ENCODE measurements at places on chromosomes 7 and 10. TPM values are rescaled to one million over a fixed set of nuclear protein-coding genes. Genes with fewer than 3 reads are reported as not detected.

ADAM12 gene
- total RNA-seq, result 0.52 TPM

HMX2 gene
- total RNA-seq, result not detected

NPFFR1 gene
- total RNA-seq, result not detected

LRRN3 gene
- total RNA-seq, result 2.6 TPM

DNA sequence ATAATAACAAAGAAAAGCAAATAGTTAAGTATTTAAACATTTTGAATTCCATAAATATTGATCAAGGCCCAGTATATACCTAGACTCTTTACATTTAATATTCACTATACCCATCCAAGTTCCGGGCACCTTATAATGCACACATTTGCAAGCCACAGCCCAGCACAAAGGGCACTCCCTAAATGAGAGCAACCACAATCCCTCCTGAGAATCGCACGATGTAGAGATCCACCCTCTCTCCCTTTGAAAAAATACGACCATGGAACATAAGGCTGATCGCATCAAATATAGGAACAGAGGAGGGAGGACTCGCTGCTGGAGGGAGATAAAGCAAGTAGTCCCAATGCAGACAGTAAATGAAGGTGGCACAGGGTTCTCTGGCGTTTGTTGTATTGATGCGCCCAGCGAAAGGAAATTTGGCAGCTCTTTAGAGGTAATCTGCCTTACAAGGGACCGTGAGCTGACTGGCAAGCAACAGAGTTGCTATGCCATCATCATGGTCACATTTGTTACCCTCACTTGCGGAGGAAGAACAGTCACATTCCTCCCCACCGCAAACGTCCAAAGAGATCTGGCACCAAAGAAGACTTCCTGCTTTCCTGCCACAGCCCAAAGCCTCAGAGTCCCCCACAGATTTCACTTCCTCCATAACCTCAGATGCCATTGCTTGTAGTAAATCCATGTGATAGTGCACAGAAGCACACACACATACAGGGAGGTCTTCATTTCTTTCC, 16.1 kb upstream of the TAS2R40 start:
- H3K27me3 ChIP-seq, result no peaks in the 10 kb centered on the region
- DNase-seq, result peak; percentile 14
- no peaks in the 10 kb centered on the region for H3K4me1 ChIP-seq
- H3K27ac ChIP-seq, result no peak overlapping the region
- H3K4me3 ChIP-seq, result no peak overlapping the region

GRCh38 chr10:119867317-119867716, 5.3 kb downstream of the MCMBP start:
- H3K4me1 ChIP-seq, result peaks cover 27% of the 10 kb centered on the region
- no peak overlapping the region for H3K27ac ChIP-seq
- H3K36me3 ChIP-seq, result no peaks in the 10 kb centered on the region
- no peak for DNase-seq
- H3K4me3 ChIP-seq, result no peak overlapping the region

GRCh38 chr7:100127866-100128636, 1.3 kb downstream of the MBLAC1 start:
- H3K4me1 ChIP-seq, result peaks cover 48% of the 10 kb centered on the region
- no peaks in the 10 kb centered on the region for H3K27me3 ChIP-seq
- H3K27ac ChIP-seq, result peak overlapping the region; percentile 98
- DNase-seq, result peak; percentile 28

- no peak for DNase-seq
- H3K27me3 ChIP-seq, result no peaks in the 10 kb centered on the region
These were observed 73.3 kb downstream of the NRCAM start for GRCh38 chr7:108382932-108383331.

- no peak for DNase-seq
- no peak overlapping the region for H3K27ac ChIP-seq
- no peaks in the 10 kb centered on the region for H3K36me3 ChIP-seq
- no peaks in the 10 kb centered on the region for H3K4me1 ChIP-seq
- no peaks in the 10 kb centered on the region for H3K27me3 ChIP-seq
These were observed 26.5 kb upstream of the HECW1 start for GRCh38 chr7:43085992-43086391.

- no peak overlapping the region for H3K4me3 ChIP-seq
- no peak for DNase-seq
- H3K27me3 ChIP-seq, result no peaks in the 10 kb centered on the region
These were observed 868.0 kb downstream of the KCNMA1 start for GRCh38 chr10:76769582-76769981.

DNA sequence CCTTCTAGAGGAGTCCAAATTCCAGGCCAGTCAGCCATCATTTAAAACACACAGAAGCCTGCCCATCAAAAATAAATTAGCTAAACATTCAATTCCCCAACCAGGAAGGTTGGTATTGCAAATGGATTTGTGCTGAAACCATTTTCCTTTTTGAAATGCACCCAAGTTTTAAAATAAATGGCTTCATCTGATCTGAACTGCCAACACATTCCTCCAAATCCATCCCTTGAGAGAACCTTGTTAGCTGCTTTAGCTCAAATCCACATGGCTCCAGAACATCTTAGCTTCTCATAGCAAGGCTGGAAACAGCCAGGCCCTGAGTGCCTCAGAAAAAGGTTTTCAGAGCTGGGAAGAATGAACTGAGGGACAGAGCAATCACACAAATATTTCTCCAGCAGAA, 306.3 kb downstream of the FZD1 start:
- DNase-seq, result no peak
- peaks cover 10% of the 10 kb centered on the region for H3K4me1 ChIP-seq
- H3K4me3 ChIP-seq, result no peak overlapping the region
- H3K27ac ChIP-seq, result no peak overlapping the region

DNA sequence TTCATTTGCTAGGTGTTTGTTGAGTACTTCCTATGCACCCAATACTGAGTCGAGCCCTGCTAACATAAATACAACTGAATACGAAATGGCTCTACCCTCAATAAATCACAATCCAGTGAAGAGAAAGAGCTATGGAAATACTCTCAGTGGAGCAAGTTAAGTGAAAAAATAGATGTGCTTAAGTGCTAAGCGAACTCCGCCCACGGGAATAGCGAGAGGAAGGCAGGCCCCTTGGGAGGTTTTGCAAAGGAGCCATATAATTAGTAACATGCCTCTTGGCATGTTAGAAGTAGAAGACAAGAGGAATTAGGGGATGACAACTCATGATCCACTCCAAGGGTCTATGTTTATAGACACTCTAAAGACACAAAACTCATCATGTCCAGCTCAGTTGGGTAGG, 42.8 kb upstream of the TSPAN33 start:
- no peak overlapping the region for H3K4me3 ChIP-seq
- H3K27ac ChIP-seq, result peak overlapping the region; percentile 91
- no peaks in the 10 kb centered on the region for H3K27me3 ChIP-seq
- H3K36me3 ChIP-seq, result no peaks in the 10 kb centered on the region
- DNase-seq, result no peak
- peaks cover 48% of the 10 kb centered on the region for H3K4me1 ChIP-seq

DNA sequence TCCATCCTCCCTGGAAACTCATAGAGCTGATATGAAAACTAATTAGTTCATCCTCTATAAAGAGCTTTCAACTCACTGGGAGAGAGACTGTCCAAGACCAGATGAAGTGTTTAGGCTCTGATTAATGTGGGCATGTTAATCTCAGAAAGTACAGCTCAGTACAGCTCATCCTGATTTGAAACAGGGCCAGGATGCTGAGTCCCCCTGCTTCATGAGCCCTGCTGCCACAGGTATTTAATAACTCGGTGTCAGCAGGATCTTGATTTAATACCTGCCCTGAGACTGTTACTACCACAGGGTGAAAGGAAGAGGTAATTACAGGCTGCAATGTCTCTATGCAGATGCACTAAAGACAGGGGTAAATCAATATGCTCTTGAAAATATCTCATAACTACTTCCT, 10.8 kb downstream of the LMOD2 start:
- no peaks in the 10 kb centered on the region for H3K27me3 ChIP-seq
- no peaks in the 10 kb centered on the region for H3K36me3 ChIP-seq
- H3K4me3 ChIP-seq, result no peak overlapping the region
- no peak for DNase-seq
- no peak overlapping the region for H3K27ac ChIP-seq

GRCh38 chr7:44261240-44261639, 60.5 kb downstream of the YKT6 start:
- no peak overlapping the region for H3K4me3 ChIP-seq
- DNase-seq, result no peak
- no peak overlapping the region for H3K27ac ChIP-seq
- no peaks in the 10 kb centered on the region for H3K27me3 ChIP-seq
